ENCODE measurements at places on chromosomes 3 and 15.

GRCh38 chr15:46496491-46497115, 861.8 kb downstream of the SQOR start:
- H3K36me3 ChIP-seq: no peaks in the 10 kb centered on the region
- H3K4me3 ChIP-seq: no peak overlapping the region
- no peaks in the 10 kb centered on the region for H3K27me3 ChIP-seq
- no peak for DNase-seq
- no peaks in the 10 kb centered on the region for H3K4me1 ChIP-seq

DNA sequence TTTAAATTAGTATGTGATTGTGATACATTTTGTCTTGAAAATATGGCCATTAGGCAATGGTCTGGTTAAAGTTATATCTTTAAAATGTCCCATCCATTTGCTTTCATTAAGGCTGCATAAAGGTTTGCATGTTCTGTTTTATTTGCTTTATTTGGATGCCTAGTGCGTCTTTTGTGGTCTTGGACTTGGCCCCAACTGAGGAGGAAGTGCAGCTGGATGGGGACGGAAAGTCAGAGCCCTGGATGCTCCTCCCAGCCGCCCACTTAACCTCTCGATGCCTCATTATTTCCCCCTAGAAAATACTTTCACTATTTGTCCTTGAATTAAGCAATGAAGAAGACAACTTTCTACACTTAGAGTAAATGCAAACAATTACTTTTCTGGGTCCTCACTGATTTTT, 898.2 kb downstream of the MCTP2 start:
- H3K4me1 ChIP-seq: no peaks in the 10 kb centered on the region
- H3K36me3 ChIP-seq: no peaks in the 10 kb centered on the region
- H3K27ac ChIP-seq: no peak overlapping the region
- no peak overlapping the region for H3K4me3 ChIP-seq

DNA sequence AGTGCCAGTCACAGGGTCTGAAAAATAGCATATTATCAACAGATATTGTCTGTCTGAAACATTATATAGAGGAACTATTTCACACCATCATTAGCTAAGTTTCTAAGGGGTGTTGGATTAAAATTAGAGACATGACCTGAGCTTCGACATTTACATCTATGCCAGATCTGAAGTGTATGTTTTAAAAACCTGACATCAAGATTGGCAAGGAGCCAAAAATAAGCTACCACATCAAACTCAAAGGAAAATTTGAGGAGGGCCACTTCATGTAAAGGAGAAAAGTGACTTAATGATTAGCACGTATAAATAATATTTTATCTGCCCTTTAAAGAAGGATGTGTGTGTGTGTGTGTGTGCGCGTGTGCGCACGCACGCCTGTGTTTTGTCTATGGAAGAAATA, 752.0 kb upstream of the GRM7 start:
- no peaks in the 10 kb centered on the region for H3K4me1 ChIP-seq
- H3K36me3 ChIP-seq: no peaks in the 10 kb centered on the region
- H3K27ac ChIP-seq: no peak overlapping the region
- no peak overlapping the region for H3K4me3 ChIP-seq
- no peaks in the 10 kb centered on the region for H3K27me3 ChIP-seq

DNA sequence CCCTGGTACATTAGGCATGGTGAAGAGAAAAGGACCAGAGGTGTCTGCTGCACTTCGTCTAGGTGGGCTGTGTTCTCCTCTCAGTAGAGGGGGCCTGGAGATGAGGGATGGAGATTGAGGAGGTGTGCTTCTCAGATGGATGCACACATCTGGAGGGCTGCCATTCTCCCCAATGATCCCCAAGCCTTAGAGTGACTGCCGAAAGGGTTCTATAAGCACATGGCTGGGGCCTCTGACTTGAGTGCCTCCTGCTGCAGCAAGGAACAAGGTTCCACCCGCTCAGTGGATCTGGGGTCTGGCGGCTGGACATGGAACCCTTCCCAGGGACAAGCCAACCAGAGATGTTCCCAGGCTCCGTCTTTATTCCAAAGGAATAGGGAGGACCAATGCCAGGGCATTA, 66.8 kb downstream of the CPN2 start:
- no peaks in the 10 kb centered on the region for H3K4me1 ChIP-seq
- H3K36me3 ChIP-seq: no peaks in the 10 kb centered on the region
- peaks cover 2% of the 10 kb centered on the region for H3K27me3 ChIP-seq
- no peak overlapping the region for H3K27ac ChIP-seq
- DNase-seq: no peak
- H3K4me3 ChIP-seq: no peak overlapping the region

GRCh38 chr3:185983495-185984141, 45.8 kb upstream of the TRA2B start:
- H3K27ac ChIP-seq: no peak overlapping the region
- H3K4me1 ChIP-seq: peaks cover 7% of the 10 kb centered on the region
- no peaks in the 10 kb centered on the region for H3K36me3 ChIP-seq
- peaks cover 19% of the 10 kb centered on the region for H3K27me3 ChIP-seq

- peak overlapping the region; percentile 27 for H3K27ac ChIP-seq
- DNase-seq: no peak
- peaks cover 98% of the 10 kb centered on the region for H3K27me3 ChIP-seq
- H3K36me3 ChIP-seq: peaks cover 9% of the 10 kb centered on the region
Observed at GRCh38 chr3:181724192-181724965, 12.7 kb downstream of the SOX2 start.

GRCh38 chr3:135944831-135945230, 20.7 kb upstream of the PPP2R3A start:
- H3K4me1 ChIP-seq: no peaks in the 10 kb centered on the region
- H3K27me3 ChIP-seq: peaks cover 34% of the 10 kb centered on the region
- no peak overlapping the region for H3K27ac ChIP-seq

GRCh38 chr3:172029425-172030098, 9.8 kb upstream of the FNDC3B start:
- no peaks in the 10 kb centered on the region for H3K36me3 ChIP-seq
- no peaks in the 10 kb centered on the region for H3K4me1 ChIP-seq
- no peak overlapping the region for H3K27ac ChIP-seq

DNA sequence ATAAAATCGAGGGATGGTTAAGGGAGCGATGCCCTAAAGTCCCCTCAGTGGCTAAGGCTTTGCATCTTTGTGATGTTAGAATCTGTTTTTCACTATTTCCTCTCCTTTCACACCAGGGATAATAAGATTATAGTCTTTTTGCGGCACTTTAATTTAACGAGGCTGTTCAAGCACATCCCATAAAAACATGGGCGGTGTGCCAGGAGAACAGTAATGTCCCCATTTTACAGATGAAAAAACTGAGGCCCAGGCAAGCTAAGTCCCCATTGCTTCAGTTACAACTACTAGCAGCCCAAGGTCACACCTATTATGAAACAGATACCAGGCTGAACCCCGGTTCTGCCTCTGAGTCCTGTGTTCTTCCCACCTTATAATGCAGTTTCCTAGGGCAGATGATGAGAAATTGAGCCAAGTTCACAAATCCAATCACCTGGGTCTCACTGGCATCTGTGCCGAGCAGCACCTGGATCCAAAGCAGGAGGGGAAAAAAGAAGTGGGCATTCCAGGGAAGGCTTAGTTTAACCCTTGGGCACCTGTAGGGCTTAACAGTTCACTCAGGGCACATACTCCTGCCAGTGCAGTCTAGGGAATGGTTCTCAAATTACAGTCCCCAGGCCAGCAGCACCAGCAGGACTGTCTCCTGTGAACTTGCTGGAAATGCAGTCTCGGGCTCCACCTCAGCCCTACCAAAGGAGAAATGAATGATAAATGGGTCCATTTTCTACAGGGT, 169.3 kb downstream of the RAB11A start:
- DNase-seq: no peak
- H3K27me3 ChIP-seq: peaks cover 36% of the 10 kb centered on the region
- H3K4me3 ChIP-seq: no peak overlapping the region

- no peaks in the 10 kb centered on the region for H3K4me1 ChIP-seq
- no peak overlapping the region for H3K27ac ChIP-seq
- H3K27me3 ChIP-seq: peaks cover 20% of the 10 kb centered on the region
- peaks cover 2% of the 10 kb centered on the region for H3K36me3 ChIP-seq
- H3K4me3 ChIP-seq: no peak overlapping the region
- DNase-seq: no peak
Observed at GRCh38 chr15:60059186-60059585, 55.1 kb downstream of the FOXB1 start.

DNA sequence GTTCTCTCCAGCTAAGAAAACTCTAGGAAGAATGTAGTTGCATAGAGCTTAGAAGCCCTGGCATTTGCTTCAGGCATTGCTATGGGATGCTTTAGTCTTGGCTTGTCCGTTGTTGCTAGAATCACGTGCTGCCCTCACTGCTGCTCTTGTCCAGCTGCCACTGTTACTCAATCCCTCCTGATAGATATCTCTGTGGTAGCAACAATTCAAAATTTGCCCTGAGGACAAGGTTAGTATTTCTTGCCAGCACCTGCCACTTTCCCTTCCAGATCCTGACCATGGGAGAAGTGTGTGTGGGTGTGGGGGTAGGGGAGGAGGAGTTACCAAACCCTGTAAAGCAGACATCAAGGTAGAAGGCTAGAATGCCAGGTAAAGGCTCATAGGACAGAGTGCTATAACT, 113.8 kb downstream of the PPM1L start:
- no peak overlapping the region for H3K4me3 ChIP-seq
- peaks cover 4% of the 10 kb centered on the region for H3K27me3 ChIP-seq
- H3K4me1 ChIP-seq: no peaks in the 10 kb centered on the region
- no peak overlapping the region for H3K27ac ChIP-seq

DNA sequence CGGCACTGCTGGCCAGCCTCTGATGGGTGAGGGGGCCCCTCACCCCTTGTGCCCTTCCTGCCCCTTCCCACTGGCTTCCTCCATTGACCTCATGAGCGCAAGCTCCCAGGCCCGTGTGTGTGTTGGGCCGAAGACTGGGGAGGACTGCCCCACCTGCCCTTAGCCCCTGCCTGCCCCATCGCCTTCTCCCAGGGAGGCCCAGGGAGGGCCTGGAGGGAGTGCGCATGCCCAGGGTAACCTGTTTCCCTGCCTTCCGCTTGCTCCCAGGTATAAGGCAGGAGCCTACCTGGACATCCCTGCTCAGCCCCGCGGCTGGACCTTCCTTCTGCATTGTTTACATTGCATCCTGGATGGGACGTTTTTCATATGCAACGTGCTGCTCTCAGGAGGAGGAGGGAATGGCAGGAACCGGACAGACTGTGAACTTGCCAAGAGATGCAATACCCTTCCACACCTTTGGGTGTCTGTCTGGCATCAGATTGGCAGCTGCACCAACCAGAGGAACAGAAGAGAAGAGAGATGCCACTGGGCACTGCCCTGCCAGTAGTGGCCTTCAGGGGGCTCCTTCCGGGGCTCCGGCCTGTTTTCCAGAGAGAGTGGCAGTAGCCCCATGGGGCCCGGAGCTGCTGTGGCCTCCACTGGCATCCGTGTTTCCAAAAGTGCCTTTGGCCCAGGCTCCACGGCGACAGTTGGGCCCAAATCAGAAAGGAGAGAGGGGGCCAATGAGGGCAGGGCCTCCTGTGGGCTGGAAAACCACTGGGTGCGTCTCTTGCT, 8.8 kb downstream of the DLL4 start:
- H3K4me3 ChIP-seq: no peak overlapping the region
- H3K36me3 ChIP-seq: no peaks in the 10 kb centered on the region
- peaks cover 5% of the 10 kb centered on the region for H3K27me3 ChIP-seq
- peaks cover 22% of the 10 kb centered on the region for H3K4me1 ChIP-seq
